ENCODE measurements at places on chromosomes 3 and 15. TPM values are rescaled to one million over a fixed set of nuclear protein-coding genes. Genes with fewer than 3 reads are reported as not detected.

GRM7 gene
- total RNA-seq: not detected

SLC2A2 gene
- total RNA-seq: not detected

FBXO45 gene
- 9.0 TPM for total RNA-seq

PP2D1 gene
- total RNA-seq: not detected

ISY1 gene
- 26.7 TPM for total RNA-seq

CASR gene
- total RNA-seq: not detected

TBL1XR1 gene
- total RNA-seq: 75.6 TPM

- H3K4me1 ChIP-seq: peaks cover 36% of the 10 kb centered on the region
- no peaks in the 10 kb centered on the region for H3K27me3 ChIP-seq
- no peak overlapping the region for H3K27ac ChIP-seq
- H3K4me3 ChIP-seq: no peak overlapping the region
- no peak for DNase-seq
- H3K36me3 ChIP-seq: no peaks in the 10 kb centered on the region
Measured at GRCh38 chr15:33131552-33132232, 62.8 kb downstream of the FMN1 start.

- H3K4me3 ChIP-seq: no peak overlapping the region
- no peaks in the 10 kb centered on the region for H3K27me3 ChIP-seq
- DNase-seq: peak; percentile 80
- no peak overlapping the region for H3K27ac ChIP-seq
- H3K36me3 ChIP-seq: no peaks in the 10 kb centered on the region
- H3K4me1 ChIP-seq: no peaks in the 10 kb centered on the region
Measured at GRCh38 chr15:26729581-26729980, 43.3 kb downstream of the GABRB3 start.

DNA sequence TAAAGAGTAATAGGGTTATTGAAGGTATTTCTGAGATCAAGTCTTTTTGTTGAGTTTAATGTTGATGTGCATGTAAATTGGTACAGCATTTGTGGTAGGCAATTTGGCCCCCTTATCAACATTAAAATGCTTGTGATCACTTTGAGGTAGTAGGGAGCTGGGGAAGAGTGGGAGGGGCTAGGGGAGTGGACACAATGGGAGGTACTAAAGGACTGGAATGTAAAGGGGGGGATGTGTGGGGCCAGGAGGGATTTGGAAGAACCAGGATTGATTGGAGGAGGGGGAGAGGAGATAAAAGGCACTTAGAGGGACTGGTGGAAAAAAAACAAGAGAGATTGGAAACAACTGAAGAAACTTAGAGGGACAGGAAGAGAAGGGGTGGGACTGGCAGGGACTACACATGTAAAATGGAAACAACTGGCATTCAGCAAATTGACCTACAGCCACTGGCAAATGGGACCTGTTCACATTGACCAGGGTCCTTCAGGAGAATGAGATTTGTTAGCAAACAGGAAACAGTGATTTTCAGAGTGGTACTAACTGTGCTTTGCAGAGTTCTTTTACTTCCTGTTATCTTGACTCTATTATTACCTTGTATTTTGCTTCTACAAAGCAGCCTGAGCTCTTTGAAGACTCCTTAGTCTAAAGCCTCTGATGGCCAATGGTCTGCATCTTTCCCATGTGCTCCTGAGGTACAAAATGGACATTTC, 47.8 kb upstream of the ZBTB38 start:
- no peaks in the 10 kb centered on the region for H3K4me1 ChIP-seq
- H3K36me3 ChIP-seq: no peaks in the 10 kb centered on the region
- no peaks in the 10 kb centered on the region for H3K27me3 ChIP-seq
- H3K27ac ChIP-seq: no peak overlapping the region

DNA sequence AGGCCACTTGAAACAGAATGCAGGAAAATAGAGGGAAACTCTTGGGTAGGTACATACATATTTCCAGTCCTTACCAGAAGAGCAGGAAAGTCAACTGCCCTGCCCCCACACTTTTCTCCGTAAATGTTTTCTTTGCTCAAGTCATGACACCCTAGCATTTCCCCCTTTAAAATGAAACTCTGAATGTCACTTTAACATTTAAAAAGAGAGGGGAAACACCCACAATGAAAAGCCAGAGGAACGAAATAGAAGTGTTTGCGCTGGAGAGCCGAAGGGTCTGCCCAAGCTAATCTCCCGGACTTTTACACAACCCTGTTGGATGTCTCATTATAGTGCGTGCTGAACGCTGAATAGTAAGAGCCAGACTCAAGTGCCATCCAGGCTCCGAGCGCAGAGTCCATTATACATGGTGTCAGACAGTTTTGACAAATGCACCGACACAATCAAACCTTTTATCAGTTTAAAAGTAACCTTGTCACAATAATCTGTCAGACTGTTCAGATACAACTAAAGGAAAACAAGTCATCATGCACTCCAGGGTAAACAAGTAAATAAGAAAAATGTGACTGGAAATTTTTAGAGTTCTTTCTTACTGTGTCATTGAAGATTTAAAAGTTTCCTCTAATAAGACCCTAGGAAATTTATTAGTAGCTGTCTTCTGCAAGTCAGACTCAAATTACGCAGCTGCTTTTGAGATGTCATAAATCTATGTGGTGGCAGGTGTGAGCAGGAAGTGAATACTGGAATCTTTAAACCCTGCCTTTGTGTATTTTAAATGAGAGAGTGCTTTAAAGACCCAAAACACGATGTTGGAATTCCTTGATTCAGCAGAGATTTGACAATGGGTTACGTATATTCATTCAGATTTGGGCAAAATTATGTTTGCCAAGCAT, 159.8 kb downstream of the RBMS3 start:
- no peaks in the 10 kb centered on the region for H3K27me3 ChIP-seq
- H3K4me1 ChIP-seq: no peaks in the 10 kb centered on the region
- H3K36me3 ChIP-seq: peaks cover 4% of the 10 kb centered on the region
- no peak overlapping the region for H3K27ac ChIP-seq
- no peak for DNase-seq
- peak overlapping the region; percentile 32 for H3K4me3 ChIP-seq

GRCh38 chr3:77411334-77411733, 371.4 kb downstream of the ROBO2 start:
- no peaks in the 10 kb centered on the region for H3K4me1 ChIP-seq
- H3K4me3 ChIP-seq: no peak overlapping the region
- H3K27me3 ChIP-seq: no peaks in the 10 kb centered on the region

DNA sequence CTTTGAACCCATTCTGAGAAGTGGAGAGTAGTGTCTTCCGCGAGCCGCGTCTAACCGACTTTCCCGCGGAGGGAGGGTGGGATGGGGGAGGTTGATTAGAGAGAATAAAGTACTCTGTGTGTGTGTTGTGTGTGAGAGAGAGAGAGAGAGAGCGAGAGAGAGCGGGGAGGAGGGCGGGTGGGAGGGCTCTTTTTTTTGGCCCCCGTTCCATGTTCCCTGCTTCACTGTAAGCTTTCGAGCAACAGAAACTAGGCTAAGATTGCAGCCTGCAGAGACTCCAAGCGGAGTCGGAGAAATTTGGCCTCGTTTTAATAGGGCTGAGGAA, 1.6 kb upstream of the MEIS2 start:
- H3K36me3 ChIP-seq: no peaks in the 10 kb centered on the region
- H3K4me1 ChIP-seq: peaks cover 21% of the 10 kb centered on the region
- no peak for DNase-seq
- peaks cover 4% of the 10 kb centered on the region for H3K27me3 ChIP-seq
- peak overlapping the region; percentile 79 for H3K4me3 ChIP-seq

- peaks cover 6% of the 10 kb centered on the region for H3K4me1 ChIP-seq
- no peak overlapping the region for H3K4me3 ChIP-seq
- H3K27ac ChIP-seq: no peak overlapping the region
- H3K27me3 ChIP-seq: no peaks in the 10 kb centered on the region
- no peaks in the 10 kb centered on the region for H3K36me3 ChIP-seq
- DNase-seq: no peak
Measured at GRCh38 chr3:133880886-133881455, 14.7 kb downstream of the RAB6B start.

- peaks cover 50% of the 10 kb centered on the region for H3K4me1 ChIP-seq
- peak overlapping the region; percentile 82 for H3K4me3 ChIP-seq
- peak overlapping the region; percentile 95 for H3K27ac ChIP-seq
- no peaks in the 10 kb centered on the region for H3K36me3 ChIP-seq
- no peak for DNase-seq
- H3K27me3 ChIP-seq: no peaks in the 10 kb centered on the region
Measured at GRCh38 chr3:146543461-146544001, 876 bp downstream of the PLSCR1 start.

DNA sequence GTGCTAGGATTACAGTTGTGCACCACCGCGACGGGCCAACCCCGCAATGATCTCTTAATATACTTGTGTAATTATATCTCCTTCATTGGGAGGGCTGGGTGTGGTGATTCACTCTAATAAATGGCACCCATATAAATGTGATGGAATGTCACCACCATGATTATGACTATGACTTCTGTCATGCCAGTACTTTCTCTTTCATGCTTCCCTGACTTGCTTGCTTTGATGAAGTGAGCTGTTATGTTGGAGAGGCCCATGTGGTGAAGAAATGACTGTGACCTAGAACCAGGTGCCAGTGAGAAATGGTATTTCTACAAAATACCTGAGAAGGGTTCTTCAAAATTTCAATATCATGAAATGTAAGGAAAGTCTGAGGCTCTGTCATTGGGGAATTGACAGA, 24.4 kb upstream of the TP63 start:
- DNase-seq: no peak
- H3K27ac ChIP-seq: no peak overlapping the region
- H3K27me3 ChIP-seq: no peaks in the 10 kb centered on the region
- no peaks in the 10 kb centered on the region for H3K4me1 ChIP-seq
- H3K4me3 ChIP-seq: no peak overlapping the region

GRCh38 chr3:196995646-196996355, 27.2 kb upstream of the PIGZ start:
- no peaks in the 10 kb centered on the region for H3K27me3 ChIP-seq
- H3K27ac ChIP-seq: no peak overlapping the region
- no peaks in the 10 kb centered on the region for H3K4me1 ChIP-seq

DNA sequence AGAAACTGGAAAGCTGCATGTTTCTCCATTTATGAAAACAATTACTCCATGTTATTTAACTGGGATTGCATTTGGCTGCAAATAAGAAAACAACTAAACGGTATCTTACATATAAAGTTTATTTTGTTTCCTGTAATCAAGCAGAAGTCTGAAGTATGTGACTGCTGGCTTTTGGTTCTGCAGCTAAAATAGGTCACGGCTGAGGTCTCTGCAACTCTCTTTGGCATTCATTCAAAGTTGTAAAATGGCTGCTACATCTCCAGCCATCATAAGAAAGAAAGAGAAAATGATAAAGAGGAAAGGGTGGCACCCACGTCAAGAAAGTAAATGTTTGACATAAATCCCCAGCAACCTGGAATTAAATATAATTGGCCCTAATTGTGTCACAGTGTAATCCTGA, 406.1 kb downstream of the TBC1D5 start:
- no peaks in the 10 kb centered on the region for H3K36me3 ChIP-seq
- H3K4me1 ChIP-seq: peaks cover 11% of the 10 kb centered on the region
- H3K27ac ChIP-seq: no peak overlapping the region

GRCh38 chr3:24137334-24137733, 192.2 kb downstream of the NR1D2 start:
- H3K36me3 ChIP-seq: no peaks in the 10 kb centered on the region
- H3K4me1 ChIP-seq: peaks cover 76% of the 10 kb centered on the region
- peak overlapping the region; percentile 82 for H3K27ac ChIP-seq
- peak; percentile 55 for DNase-seq
- no peaks in the 10 kb centered on the region for H3K27me3 ChIP-seq

GRCh38 chr15:55909036-55909811, 84.2 kb downstream of the NEDD4 start:
- no peak for DNase-seq
- no peak overlapping the region for H3K4me3 ChIP-seq
- no peaks in the 10 kb centered on the region for H3K27me3 ChIP-seq
- H3K27ac ChIP-seq: no peak overlapping the region

DNA sequence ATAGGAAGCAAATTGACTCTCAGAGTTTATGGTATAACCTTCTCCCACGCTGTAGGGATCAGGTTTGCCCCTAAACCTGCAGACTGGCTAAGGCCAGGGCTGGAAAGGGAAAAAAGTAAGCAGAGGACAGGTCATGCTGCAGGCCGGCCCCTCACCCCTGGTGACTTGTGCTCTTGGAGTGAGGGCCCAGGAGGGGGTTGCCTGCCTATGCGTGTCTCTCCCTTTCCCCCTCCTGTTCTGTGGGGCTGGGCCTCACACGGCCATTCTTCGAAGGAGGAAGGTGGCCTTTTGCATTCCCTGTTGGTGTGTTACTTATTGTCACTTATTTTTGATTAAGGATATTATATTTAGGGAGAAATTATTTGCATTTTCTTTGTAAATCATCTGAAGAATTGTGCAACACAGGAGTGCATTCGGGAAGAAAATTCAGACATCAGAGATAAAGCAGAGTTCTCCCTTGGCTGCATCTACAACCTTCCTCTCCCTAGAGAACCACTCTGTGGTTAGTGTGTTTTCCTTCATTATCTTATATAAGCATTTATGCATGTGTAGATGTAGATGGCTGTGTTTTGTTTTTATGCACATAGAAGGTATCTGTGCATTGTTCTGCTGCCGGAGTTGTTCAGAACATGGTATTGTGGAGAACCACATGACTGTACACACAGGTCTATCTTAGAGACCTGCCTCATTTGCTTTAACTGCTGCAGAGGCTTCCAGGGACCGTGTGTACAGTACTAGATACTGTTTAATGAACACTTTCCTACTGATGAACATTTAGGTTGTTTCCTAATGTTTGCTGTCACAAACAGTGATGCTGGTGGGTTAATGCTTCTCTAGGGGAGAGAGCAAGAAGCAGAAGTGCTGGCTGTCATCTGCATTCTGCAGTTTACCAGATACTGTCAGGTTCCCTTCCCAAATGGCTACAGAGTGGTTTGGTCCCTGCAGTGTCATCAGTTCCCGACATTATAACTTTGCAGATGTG, 133.5 kb downstream of the APBA2 start:
- H3K27me3 ChIP-seq: no peaks in the 10 kb centered on the region
- no peak overlapping the region for H3K27ac ChIP-seq
- H3K4me3 ChIP-seq: no peak overlapping the region
- H3K36me3 ChIP-seq: no peaks in the 10 kb centered on the region
- H3K4me1 ChIP-seq: peaks cover 9% of the 10 kb centered on the region

- H3K36me3 ChIP-seq: no peaks in the 10 kb centered on the region
- peaks cover 15% of the 10 kb centered on the region for H3K4me1 ChIP-seq
- no peak overlapping the region for H3K4me3 ChIP-seq
- no peak overlapping the region for H3K27ac ChIP-seq
- DNase-seq: no peak
- H3K27me3 ChIP-seq: no peaks in the 10 kb centered on the region
Measured at GRCh38 chr3:100759159-100759558, 49.9 kb downstream of the TFG start.

DNA sequence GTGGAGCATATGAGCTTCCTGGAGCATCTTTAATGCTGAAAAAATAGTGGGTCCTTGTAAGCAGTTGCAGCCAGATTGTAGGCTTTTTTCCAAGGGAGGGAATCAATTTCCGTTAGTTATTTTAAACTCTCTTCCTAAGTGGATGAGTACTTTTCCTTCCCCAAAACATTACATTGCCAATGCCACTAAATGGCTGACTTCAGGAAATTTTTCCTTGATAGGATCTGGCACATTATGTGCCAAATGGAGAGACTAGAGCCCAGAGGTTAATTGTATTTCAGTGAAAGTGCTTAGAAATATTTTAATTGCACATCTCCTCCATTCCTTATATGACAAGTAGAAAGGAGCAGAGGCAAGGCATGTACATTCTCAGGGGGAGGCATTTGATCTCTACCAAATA, 83.5 kb downstream of the TNFAIP8L3 start:
- no peaks in the 10 kb centered on the region for H3K4me1 ChIP-seq
- H3K27ac ChIP-seq: no peak overlapping the region
- H3K36me3 ChIP-seq: peaks cover 24% of the 10 kb centered on the region

- no peak for DNase-seq
- H3K36me3 ChIP-seq: no peaks in the 10 kb centered on the region
- H3K4me3 ChIP-seq: no peak overlapping the region
Measured at GRCh38 chr3:117817103-117817502, 1107.5 kb downstream of the TUSC7 start.

GRCh38 chr3:153855772-153856171, 265.4 kb upstream of the ARHGEF26 start:
- no peaks in the 10 kb centered on the region for H3K36me3 ChIP-seq
- H3K4me3 ChIP-seq: no peak overlapping the region
- no peaks in the 10 kb centered on the region for H3K27me3 ChIP-seq
- H3K27ac ChIP-seq: no peak overlapping the region
